ENCODE measurements at places on chromosomes 4 and X. TPM values are rescaled to one million over a fixed set of nuclear protein-coding genes. Genes with fewer than 3 reads are reported as not detected.

CLTRN gene
- 27.0 TPM for polyA plus RNA-seq

ARHGEF9 gene
- 37.8 TPM for polyA plus RNA-seq

CTAG1A gene
- polyA plus RNA-seq: not detected

DNA sequence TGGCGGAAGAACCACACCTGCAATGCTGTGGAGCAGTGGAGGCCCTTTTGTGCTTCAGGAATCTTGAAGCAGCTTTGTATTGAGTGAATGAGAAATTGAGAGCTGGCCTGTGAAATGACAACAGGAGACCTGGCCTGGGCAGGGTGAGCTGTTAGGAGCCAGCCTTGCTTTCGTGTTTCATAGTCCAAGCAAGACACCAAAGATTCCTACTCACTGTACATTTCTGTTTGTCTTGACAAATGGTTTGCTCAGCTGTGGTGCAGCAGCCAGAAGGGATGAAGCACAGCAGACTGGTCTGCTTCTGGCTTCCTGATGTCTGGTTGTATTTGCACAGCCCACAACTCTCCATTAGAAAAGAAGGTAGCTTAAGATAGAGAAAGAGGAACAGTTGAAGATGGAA, 96.5 kb downstream of the GATB start:
- DNase-seq: no peak

DNA sequence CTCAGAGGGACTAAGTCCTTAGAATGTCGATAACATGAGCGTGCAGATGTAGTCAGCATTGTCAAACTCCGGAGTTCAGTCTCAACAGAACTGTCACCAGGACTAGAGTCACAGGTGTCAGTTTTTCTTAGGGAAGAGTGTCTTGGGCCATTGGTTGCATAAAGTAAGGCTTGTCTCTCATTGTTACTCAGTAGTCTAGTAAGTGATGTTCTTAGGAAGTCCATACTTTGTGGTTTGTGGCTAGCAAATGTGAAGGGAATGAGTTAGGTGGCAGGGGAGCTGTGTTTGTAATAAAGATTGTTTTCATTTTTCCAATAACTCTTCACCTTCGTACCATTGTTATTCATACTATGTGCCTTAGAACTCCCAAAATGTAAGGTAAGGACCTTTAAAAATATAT, 119.6 kb downstream of the AFF2 start:
- DNase-seq: no peak

GRCh38 chrX:39331082-39331704, 529.9 kb downstream of the MID1IP1 start:
- DNase-seq: no peak

Data from right renal cortex interstitium (tissue), 3 donors.